NCI-H69 (cell line): ENCODE measurements at places on chromosomes 5 and 9.
A peak's percentile ranks its signal among the peaks of the same experiment; 100 is the strongest.

DNA sequence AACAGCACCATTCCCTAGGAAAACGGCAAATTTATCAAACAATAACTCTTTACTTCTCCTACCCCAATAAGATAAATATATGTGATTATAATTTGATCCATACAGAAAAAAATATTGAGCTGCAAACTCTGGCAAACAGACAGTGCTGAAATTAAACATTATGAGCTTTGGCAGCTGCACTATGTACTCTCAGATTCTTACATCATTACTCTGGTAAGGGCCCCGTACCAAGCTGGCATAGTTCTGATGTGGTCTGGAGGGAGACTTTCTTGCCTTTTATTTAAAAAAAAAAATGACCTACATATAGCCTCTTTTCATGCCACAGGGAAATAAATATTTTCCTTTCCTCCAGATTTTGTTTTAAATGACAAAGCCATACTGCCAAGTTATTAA, 95.0 kb downstream of the NR6A1 start:
- no peak for DNase-seq

DNA sequence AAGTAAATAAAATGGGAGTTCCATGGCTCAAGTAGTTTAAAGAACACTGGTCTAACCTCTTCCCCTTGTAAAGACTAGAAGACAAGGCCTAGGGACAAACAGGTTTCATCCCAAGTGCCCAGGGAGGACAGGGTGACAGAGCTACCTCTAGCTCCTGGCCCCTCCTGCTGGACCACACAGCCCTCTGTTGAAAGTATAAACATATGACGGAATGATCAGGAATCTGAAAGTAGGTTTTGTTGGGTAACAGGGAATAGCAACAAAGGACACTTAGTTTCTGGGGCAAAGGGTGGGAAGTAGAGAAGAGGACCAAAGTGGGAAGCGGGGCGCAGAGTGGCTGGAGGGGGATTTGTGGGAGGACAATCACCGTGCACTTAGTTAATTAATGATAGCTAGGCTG, 67.0 kb upstream of the DAB2IP start:
- no peak for DNase-seq

DNA sequence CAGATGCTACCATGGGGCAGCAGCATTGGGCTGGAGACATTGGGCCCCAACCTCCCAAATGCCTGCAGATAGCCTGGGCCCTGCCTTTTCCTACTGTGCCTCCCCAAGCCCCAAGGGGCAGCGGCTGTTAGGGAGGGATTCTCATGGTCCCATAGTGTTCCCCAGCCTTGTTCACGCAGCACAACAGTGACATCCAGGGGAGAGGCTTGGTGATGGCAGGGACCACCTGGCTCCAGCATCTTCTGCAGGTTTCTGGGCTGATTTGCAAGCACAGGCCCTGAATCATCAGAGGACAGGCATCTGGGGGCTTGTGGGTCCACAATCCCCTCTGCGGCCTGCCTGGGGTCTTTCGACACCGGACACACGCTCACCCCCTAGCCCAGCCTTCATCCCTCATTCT, 354.6 kb downstream of the SLIT3 start:
- DNase-seq, result peak; percentile 45

- DNase-seq, result no peak
Observed at GRCh38 chr5:22842574-22842973, 10.6 kb downstream of the CDH12 start.

DNA sequence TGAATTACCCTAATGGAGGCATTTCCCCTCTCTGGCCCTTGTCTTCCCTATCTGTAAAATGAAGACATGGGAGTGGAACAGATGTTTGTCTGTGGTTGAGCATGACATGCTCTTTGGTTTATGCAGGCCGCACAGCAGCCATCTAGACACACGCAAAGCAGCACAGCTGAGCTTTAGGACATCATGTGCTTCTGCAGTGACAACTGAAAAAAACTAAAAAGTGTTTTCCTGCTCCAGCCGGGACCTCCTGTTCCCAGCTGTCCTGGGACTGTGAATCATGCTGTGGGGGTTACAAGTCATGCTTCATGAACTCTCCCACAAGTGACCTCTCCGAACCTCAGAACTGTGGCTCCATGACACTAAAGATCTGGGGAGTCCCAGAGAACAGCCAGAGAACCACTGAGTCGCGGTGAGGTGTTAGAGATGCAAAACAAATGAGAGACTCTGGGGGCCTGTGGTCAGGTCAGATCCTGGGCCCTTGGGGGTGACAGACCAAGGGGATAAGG, 1.7 kb downstream of the SMIM3 start:
- DNase-seq, result no peak

DNA sequence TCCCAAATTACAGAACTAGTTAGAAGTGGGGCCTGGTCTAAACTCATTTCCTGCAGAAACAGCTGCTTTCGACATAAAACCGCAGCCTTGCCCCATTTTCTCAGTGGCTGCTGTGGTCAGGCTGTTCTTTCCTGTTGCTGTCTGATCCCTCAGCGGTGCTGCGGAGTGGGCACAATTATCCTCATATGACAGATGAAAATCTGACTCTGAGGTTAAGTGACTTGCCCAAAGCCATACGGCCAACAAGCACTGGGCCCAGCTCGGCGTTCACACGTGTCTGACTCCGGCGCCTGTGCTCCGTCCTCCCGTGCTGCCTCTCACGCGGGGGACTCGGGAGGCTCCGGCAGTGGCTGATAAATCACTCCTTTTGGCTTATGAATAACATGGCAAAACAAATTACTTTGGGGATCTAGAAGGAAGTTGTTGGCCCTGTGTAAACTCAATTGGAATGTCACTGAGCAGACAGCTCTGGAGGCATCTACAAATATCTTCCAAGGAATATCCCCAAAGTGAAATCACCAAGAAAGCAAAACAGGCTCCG, 142.6 kb upstream of the LMX1B start:
- no peak for DNase-seq

DNA sequence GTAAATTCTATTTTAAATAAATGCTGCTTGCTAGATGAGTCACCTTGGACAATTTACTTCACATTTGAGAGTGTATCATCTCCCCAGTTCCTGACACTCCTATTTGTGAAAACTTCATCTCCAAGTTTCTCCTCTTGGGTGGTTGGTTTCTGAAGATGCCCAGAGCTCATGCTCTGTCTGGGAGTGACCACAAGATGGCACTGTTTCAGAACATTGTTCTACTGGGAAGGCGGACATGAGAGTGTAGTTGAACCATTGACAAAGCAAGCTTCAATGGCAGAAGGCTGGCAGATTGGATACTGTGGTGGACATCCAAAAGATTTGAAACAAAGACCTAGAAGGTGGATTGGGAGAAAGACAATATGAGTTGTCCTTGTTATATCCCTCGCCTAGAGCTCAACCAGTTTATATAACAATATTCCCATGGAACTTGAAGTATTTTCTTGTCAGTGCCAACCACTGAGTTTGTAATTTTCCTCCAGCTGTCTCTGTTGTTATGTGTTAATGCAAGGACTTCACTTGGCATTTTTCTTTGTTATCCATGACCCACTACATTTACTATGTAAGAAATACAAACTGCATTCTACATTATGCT, 234.3 kb upstream of the ANKH start:
- DNase-seq, result peak; percentile 74

DNA sequence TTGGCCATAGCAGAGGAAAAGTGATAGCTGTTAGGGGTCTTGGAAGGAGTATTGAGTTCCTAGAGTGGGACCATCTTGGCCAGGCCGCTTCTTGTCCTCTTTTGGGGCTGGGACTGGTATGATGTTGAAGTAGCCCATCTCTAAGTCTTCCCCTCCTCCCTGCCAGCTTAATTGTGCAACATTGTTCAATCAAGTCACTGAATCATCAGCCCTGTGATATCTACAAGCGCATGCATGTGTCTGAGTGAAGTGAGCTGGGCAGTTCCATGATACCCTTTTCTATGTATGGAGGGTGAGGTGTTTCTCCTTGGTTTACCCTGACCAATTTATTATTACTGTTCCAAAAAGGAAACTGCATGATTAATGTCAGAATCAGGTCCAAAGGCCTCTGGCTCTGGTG, 112.2 kb downstream of the C9orf152 start:
- DNase-seq, result no peak

GRCh38 chr5:1077491-1078020, 34.3 kb downstream of the SLC12A7 start:
- no peak for DNase-seq

GRCh38 chr5:111765613-111766571, 8.9 kb upstream of the NREP start:
- DNase-seq, result no peak

- no peak for DNase-seq
Observed at GRCh38 chr9:113179839-113180238, 29.0 kb downstream of the SLC31A2 start.

- DNase-seq, result peak; percentile 40
Observed at GRCh38 chr5:43573058-43573457, 16.2 kb upstream of the PAIP1 start.

- no peak for DNase-seq
Observed at GRCh38 chr5:168903061-168903460, 323.9 kb upstream of the PANK3 start.

DNA sequence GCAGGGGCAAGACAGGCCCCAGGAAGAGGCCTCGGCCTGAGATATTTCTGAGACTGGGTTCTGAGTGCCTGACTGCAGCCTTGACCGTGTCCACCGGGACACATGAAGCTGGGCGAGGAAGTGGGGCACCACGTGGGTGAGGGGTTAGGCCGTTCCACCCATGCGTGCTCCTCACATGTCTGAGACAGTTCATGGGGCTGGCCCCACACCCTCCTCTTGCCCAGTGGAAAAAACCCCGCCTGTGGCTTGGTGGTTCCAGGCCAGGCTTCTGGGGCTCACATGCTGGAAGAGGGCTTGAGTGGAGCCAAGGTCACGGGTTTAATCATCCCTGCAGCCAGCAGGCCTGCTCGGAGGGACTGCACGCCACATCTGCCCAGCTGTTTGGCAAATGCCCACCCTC, 11.4 kb downstream of the HMCN2 start:
- DNase-seq, result no peak

GRCh38 chr5:3212869-3213268, 382.8 kb upstream of the IRX1 start:
- no peak for DNase-seq

GRCh38 chr5:135174315-135175096, 140.5 kb upstream of the PITX1 start:
- DNase-seq, result peak; percentile 10

DNA sequence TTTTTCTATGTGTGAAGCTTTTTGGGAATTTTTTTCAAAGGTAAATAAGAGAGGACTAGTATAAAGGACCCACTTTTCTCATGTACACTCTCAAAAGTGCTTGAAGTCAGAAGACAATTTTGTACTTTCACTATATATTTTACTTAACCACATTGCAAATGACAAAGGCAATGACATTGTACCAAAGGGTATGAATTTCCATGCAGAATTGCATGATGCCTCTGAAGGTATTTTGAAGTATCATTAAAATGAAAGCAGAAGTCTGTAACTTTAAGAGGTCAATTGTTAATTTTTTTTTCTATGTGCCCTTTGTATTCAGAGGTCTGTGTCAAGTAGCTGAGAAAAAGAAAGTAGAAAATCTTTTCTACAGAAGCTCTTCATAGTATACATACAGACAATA, 84.7 kb downstream of the ST8SIA4 start:
- no peak for DNase-seq

DNA sequence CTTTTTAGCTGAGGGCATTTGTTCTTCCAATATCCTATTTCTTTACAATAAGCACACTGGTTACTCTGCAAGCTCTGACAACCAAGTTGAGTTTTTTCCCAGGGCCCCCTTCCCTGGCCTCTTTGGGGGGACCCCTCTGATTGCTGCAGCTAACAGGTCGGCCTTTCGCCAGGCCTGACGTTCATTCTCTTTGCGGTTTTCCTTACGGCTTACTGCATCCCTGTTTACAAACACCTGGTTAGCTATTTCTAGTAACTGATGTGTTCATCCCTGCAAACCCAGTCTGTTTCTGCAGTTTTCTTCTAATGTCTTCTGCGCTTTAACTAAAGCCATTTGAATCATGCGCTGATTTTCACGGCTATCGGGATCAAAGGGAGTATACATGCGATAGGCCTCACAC, 37.5 kb upstream of the PPP1R26 start:
- DNase-seq, result no peak

DNA sequence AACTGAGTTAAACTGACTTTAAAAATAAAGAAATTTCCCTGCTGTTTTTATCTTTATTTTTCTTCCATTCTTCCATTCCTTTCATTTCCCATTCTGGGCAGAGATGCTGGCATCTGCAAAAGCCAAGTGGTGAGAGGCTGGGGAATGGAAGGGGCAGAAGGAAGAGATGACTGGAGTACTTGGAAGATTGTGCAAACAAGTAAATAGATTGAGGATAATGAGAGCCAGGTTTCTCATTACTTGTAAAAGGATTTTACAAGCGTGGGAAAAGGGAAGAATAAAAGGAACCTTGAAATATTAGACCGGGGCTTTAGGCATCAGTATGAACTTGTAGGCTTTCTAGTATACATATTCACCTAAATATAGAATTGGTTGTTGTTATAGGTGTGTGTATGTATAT, 341.2 kb downstream of the CAAP1 start:
- peak; percentile 15 for DNase-seq

- DNase-seq, result peak; percentile 87
Observed at GRCh38 chr9:23492126-23493002, 333.7 kb downstream of the ELAVL2 start.

GRCh38 chr5:157050050-157050449, 8.9 kb downstream of the HAVCR1 start:
- no peak for DNase-seq

DNA sequence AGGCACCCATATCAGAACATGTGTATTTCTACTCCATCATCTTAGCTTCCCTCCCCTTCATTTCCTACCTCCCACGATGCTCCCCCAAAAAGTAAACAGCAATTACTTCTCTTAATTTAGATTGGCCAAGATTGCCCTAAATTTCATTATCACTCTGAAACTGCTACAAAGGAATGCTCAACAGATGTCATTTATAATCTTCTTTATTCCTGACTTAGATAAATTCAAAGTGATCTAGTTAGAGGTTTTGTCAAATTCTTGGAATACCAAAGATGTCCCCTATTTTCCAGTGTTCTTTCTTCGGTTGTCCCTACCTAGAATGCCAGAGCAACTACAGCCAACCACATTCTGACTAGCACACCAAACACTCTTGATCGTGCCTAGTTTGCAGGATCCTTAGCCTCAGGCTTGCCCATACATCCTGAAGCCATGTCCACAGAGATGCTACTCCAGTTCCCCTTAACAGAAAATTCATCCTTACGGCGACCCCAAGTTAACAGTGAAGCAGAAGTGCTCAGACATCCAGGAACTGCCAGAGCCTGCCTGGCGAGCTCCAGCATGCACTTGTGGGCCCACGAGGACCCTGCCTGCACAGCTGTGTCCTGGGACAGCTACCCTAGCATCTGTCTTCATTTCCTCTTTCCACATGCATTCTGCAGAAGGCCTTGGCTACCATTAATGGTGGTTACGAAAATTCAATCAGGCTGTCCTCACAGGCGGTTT, 31.6 kb downstream of the DAP start:
- DNase-seq, result no peak

DNA sequence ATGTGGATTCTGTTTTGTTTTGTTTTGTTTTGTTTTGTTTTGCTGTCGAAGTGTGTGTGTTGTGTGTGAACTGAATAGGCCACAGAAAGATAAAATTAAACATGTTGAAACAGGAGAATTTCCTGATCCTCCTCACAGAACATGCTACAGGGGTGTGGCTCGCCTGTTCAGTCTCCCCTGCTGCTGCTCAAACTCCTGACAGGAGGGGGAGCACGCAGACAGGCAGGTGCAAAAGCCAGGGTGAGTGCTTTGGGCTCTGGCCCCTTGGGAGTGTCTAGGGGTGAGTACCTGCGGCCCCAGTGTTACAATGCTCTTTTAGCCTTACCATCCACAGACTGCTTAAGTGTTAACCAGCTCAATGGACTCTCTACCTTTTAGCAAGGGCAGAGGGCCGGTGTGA, 473.5 kb downstream of the MAT2B start:
- DNase-seq, result peak; percentile 90
